ENCODE measurements at places on chromosomes 6 and 20. TPM values are rescaled to one million over a fixed set of nuclear protein-coding genes. Genes with fewer than 3 reads are reported as not detected.

Gene GABRR1
- total RNA-seq, result not detected

Gene PTCRA
- not detected for total RNA-seq

DNA sequence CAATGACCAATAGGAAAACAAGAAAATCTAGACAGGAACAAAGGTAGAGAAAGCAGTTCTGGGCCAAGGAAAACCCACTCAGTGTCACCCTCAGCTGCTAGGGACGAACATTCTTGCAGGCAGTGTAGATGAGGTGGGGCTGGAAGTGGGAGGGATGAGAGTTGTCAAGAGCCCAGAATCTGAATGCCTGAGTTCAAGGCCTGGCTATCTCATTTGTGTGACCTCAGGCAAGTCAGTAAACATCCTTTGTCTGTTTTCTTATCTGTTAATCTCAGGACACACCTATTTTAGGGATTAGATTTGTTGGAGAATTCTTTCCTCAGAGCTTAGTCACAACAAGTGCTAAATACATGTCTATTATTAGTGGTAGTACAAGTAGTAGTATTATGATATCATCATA is 50.9 kb upstream of the KIF16B start:
- H3K4me1 ChIP-seq, result no peaks in the 10 kb centered on the region
- H3K36me3 ChIP-seq, result no peaks in the 10 kb centered on the region
- H3K27me3 ChIP-seq, result no peaks in the 10 kb centered on the region
- H3K27ac ChIP-seq, result no peak overlapping the region

DNA sequence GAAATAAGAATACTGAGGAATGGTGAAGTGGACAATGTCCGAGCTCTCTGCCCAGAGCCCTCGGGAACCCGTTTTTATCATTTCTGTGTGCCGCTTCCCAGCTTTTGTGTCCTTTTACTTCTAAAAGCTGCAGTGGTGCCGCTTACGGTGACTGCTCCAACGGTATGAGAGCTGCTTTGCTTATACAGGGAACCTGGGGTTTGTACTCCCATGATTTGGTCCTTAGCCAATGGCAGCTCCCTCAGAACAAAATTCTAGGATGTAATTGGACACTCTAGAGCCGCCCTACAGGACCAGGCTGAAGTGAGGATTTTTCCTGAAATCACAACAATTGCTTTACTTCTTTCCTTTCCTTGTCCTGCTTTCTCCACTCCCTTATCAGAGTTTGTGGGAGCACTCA is 24.2 kb upstream of the PCSK2 start:
- no peaks in the 10 kb centered on the region for H3K4me1 ChIP-seq
- H3K4me3 ChIP-seq, result no peak overlapping the region
- no peaks in the 10 kb centered on the region for H3K27me3 ChIP-seq
- H3K36me3 ChIP-seq, result no peaks in the 10 kb centered on the region
- no peak overlapping the region for H3K27ac ChIP-seq

Data from esophagus muscularis mucosa (tissue), 4 donors.